ENCODE measurements at places on chromosomes 11 and 22.

- DNase-seq = no peak
Observed at GRCh38 chr22:41043722-41044121, 48.7 kb upstream of the EP300 start.

GRCh38 chr11:444396-445144 lies 2.8 kb upstream of the ANO9 start:
- DNase-seq = no peak

- DNase-seq = no peak
Observed at GRCh38 chr11:69096473-69096872, 47.7 kb downstream of the TPCN2 start.

DNA sequence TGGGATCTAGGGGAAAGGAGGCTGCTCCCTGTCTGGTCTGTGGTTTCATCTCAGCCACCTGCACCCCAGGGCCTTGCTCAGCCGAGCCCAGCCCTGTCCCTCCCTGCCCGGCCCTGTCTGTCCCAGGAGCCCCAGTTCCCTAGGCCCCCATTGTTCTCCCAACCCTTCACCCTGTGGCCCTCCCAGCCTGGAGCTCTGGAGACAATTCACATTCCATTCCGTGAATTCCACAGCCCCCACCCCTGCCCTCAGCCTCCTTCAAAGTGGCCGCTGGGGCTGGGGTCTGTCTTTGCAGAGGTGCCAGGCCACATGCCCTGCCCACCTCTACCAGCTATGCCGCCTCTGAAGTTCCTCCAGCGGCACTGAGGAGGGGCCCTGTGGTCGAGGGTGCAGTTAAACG lies 77.9 kb upstream of the WNT11 start:
- DNase-seq = no peak

- DNase-seq = no peak
Observed at GRCh38 chr11:112310848-112311247, 50.2 kb upstream of the PLET1 start.

DNA sequence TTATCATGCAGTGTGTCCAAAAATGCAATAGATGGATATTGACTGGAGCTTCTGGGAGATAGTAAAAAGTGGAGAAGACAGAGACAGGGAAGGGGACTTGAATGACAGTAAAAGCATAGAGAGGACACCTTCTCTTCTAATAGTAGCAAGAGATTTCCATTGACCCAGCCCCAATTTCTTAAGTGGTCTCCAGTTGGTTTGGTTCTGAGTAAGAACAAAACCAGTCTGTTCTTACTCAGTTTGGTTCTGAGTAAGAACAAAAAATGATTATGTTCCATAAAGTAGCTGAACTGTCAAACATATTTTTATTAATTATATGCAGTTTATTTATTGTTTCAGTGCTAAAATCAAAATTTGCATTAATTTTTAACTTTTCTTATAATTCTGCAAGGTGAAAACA lies 316.8 kb upstream of the MPPED2 start:
- no peak for DNase-seq

DNA sequence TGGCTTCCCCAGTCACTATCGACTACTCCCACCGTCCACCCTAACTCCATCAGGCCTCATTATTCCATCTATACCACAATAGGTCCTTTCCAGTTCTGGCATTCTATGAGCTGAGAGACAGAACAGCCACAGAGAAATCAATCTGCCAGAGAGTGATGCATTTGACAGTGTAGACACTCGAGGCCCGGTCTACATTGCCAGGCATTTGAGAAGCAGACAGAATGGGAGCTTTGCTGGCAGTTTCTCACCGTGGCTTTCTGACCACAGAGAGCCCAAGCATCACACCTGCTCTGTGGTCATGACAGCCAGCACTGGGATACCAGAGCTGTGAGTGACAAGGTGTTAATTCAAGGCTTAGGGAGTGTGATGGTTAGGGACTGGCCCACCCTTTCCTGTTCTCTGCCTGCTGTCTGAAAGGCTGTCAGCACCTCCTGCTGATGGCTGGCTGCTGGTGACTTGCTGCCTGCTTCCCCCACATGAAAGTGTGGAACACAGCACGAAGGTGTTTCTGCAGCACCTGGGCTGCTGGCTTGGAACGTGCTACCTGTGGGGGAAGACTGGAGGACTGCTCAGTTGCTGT lies 137.8 kb downstream of the KIRREL3 start:
- no peak for DNase-seq
